ENCODE measurements at places on chromosomes 5 and 9.

- DNase-seq, result no peak
These were observed 9.5 kb upstream of the GLDC start for GRCh38 chr9:6655036-6655435.

DNA sequence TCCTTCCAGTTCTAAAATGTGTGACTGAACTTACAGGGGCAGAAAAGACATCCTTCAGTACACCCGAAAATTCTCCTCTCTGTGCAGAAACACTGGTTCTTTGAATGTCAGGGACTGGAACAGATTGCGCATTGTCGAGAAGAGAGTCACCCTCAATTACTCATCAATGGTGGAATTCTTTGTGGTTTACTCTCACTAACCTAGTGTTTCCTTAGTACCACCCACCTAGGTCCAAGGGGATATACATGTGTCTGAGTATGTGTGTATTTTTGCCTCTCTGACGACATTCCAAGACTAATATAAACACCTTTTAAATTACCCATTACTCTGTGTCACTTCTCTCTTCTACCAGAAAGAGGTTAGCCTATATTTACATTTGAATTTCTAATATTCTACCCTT, 660.8 kb downstream of the TLE1 start:
- DNase-seq, result no peak

GRCh38 chr9:89483592-89484474, 14.1 kb downstream of the SEMA4D start:
- DNase-seq, result no peak

- no peak for DNase-seq
These were observed 66.8 kb downstream of the FCHO2 start for GRCh38 chr5:73022471-73023169.

DNA sequence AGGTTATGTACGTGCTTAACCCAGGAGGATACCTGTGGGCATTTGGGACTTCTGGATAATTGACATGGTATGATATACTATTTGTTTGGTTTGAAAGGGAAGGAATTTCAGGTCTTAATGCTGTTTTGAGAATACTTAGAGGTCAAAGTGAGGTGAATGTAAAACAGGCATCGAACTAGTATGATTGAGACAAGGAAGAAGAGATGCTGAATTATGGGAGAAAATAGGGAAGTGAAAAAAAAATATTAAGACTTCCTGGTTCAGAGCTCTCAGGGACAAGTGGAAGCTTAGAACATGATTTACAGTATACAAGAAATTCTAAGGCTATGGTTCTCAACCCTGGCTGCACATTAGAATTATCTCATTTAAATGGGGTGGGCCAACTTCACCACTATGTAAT, 115.3 kb downstream of the CD180 start:
- DNase-seq, result no peak

DNA sequence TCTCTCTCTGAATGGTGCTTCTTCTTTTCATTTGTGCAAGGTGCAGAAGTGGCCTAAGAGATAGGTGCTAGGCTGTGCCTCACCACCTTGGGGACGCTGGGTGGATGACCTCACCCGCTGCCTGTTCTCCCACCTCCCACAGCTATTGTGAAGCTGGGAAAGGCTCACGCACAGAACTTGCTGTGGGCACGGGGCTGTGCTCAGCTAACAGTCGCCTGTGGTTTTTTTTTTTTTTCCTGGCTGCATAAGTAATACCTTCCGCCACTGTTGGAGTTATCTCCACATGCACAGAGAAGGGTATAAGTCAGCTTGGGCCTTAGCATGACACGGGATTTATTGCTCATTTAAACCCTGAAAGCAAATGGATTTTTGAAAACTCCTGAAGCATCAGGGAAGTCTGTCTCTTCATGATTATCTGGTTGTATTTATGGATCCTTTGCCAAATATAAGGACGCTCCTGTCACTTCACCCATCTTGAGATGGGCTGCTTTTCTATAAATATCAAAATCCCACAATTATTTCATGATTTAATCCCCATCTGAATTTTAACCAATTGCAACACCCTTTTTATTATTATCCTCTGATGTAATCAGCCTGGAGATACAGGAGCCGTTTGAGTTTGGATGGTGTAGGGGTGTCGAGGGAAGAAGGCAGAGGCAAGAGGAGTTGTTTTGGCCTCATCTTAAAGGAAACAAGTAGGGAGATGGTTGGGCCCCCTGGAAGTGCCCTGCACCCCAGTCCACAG, 9.0 kb downstream of the DBH start:
- DNase-seq, result no peak

- no peak for DNase-seq
These were observed 76.9 kb downstream of the MED27 start for GRCh38 chr9:132002643-132003318.

- no peak for DNase-seq
These were observed 131.4 kb downstream of the CCDC192 start for GRCh38 chr5:127834554-127834953.

DNA sequence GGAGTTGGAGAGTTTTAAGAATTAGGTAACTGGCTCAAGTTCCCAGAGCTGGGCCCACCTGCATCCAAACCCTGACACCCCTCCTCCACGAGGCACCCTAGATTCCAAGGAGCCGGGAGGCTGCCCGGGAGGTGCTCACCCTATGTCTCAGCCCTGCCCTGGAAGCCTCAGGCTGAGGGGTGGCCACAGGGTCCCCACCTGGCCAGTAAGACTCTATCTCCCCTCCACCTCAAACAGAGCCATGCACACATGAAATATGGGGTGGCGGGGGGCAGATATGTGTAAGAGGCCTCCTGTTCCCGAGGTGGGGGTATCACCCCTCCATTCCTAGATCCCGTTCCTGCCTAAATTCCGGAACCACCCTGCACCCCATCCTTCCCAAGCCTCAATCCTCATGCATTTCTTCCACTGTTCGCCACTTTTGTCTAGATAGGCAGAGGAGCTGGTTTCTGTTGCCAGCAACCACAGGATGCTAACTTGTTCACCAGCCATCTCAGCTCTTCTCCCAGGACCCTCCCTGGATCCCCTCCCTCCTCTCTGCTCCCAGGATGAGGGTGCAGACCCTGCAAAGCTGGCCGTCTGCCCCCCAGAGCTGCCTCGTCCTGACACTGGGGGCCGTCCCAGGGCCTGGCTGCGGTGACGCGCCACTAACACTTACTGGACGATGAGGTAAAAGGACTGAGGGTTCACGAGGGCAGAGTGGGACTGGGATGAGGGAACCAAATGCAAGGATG, 44.1 kb downstream of the COL23A1 start:
- DNase-seq, result no peak

Data from right atrium auricular region (tissue), 2 donors.